WTC11 (cell line): ENCODE measurements at places on chromosomes 11 and 22.

- no peak for DNase-seq
Observed at GRCh38 chr22:45743687-45744086, 72.1 kb downstream of the ATXN10 start.

DNA sequence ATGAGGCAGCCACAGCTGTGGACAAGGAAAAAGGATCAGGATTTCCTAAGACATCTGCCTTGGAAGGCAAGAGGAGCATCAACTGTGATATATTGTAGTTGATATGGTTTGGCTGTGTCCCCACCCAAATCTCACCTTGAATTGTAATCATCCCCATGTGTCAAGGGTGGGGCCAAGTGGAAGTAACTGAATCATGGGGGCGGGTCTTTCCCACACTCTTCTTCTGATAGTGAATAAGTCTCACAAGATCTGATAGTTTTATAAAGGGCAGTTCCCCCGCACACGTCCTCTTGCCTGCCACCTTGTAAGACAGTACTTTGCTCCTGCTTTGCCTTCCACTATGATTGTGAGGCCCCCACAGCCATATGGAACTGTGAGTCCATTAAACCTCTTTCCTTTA lies 10.2 kb downstream of the RIC8A start:
- DNase-seq: no peak

- no peak for DNase-seq
Observed at GRCh38 chr11:121257289-121257688, 35.3 kb upstream of the SC5D start.

- no peak for DNase-seq
Observed at GRCh38 chr22:27850000-27850521, 48.5 kb upstream of the MN1 start.
